Activated naive CD4-positive, alpha-beta T cell treated with Interleukin-2 at 50 U/mL for 16 hours (primary cell): ENCODE measurements at places on chromosomes 12 and 14.

DNA sequence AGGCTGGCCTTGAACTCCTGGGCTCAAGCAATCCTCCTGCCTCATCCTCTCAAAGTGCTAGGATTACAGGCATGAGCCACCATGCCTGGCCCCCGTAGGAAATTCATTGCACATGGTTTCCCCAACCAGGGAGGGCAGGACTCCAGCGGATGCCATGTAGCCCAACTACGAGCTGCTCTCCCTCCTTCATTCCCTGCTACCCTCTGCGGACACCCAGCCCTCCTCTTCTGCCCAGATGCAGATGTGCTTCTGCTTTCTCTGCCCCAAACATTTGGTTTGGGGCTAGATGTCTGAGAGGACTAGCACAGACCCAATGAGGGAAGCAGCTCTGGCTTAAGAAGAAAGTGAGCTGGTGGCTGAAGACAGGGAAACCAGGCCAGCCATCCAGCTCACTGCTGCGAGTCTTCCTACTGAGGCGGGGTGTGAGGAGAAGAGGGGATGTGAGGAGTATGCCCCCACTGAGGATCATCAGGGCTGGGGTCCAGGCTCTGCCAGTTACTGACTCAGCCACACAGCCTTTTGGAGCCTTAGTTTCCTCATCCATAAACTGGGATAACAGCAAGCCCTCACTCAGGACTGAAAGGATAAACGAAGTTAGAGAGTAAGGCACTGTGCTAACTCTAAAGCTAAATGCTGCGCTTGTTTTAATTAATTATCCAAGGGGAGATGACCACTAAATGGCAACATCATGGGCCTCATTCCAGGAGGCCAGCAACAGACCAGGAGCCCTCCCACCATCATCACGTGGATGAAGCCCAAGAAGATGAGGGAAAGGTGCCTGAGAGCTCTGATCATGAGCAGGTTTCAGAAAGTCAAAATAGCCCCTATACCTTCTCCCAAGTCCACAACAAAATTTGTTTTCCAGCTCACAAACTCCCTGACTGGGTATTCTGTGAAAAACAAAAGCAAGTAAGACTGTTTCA is 10.9 kb downstream of the CTDSP2 start:
- no peak for DNase-seq

GRCh38 chr12:68454892-68455291 is 122.7 kb upstream of the MDM1 start:
- DNase-seq, result no peak

GRCh38 chr12:117044790-117045159 is 54.4 kb downstream of the TESC start:
- DNase-seq, result no peak

DNA sequence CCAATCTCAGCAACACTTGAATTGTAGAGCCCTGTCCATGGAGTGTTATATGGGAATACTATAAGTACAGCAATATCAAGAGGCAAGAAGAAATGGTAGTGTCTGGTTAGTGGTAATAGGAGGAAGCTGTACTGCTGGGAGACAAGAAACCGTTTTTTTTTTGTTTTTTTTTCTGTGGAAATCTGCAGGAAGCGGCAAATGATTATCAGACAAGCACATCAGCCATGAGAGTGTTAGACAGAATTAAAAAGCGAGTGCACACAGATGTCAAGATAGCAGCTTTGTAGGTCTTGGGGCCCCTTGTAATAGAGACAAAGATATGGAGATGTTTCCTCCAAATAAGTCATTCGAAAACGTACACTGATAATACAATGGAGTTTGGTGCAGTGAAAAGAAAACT is 6.7 kb downstream of the TESPA1 start:
- DNase-seq, result no peak

DNA sequence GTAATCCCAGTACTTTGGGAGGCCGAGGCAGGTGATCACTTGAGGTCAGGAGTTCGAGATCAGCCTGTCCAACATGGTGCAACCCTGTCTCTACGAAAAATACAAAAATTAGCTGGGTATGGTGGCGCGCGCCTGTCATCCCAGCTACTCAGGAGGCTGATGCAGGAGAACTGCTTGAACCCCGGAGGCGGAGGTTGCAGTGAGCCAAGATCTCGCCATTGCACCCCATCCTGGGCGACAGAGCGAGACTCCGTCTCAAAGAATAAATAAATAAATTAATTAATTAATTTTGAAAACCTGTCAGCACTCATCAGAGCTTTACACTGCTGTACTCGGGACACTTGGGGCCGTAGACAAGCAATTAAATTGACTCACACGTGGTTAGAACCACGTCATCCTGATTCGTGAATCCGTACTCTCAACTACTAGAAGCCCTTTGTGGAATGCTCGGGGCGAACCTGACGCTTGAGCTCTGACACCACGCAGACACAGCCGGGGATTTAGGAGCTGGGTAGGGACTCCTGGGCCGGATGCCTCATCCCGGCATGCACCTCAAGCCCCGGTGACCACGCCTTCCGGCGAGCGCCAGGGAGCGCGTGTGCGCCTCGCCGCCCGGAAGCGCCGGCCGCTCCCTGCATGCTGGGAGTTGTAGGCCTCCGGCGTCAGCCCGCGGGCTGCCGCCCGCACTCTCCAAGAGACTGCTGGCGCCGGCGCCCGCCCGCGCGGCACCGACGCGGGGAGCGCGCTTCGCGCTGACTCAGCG is at the start of gene XPOT:
TSS of gene XPOT (plus strand) at position 686 of the 763 bp plus-strand sequence. CDS start 5,644 bp downstream, outside the sequence.
- peak; percentile 94 for DNase-seq

DNA sequence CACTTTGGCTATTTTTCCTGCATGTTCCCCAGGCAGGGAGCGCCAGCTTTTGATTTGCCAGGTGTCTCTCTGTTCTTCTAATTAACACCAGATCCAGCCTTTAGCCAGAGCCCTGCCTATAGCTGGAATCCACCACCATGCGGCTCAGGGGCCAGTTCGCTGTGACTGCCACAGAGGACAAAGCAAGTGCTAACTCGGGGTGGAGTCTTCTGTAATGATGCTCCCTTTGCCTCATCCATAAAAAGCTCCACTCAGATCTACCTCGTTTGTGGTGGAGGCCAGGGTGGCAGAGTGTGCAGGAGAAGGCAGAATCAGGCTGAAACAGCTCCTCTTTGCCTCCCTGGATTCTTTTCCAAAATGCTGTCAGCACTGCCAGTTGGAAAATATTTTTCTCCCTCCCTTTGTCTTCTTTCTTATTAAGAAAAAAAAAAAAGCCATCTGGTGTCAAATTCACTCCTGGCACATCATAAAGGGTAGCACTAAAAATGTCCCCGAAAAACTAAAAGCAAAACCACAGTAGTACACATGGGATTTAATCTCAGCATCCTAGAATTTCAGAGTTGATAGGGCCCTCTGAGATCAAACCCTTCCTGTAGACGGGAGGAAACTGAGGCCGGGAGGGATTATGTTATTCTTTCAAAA is 18.0 kb upstream of the CTDSP2 start:
- DNase-seq, result no peak

- DNase-seq, result no peak
These were observed 2.1 kb upstream of the TEDC1 start for GRCh38 chr14:105488781-105489541.

- no peak for DNase-seq
These were observed 364.5 kb downstream of the PDZRN4 start for GRCh38 chr12:41552588-41552987.

- DNase-seq, result no peak
These were observed 1233.3 kb upstream of the SEL1L start for GRCh38 chr14:82766996-82767395.

GRCh38 chr14:76793956-76794355 is 18.7 kb downstream of the ANGEL1 start:
- no peak for DNase-seq

- DNase-seq, result no peak
These were observed 3.6 kb downstream of the ITGA7 start for GRCh38 chr12:55703901-55704761.

GRCh38 chr12:114306646-114307045 is 99.3 kb downstream of the TBX5 start:
- DNase-seq, result no peak

GRCh38 chr12:67069451-67070306 is 199.5 kb upstream of the CAND1 start:
- peak; percentile 44 for DNase-seq

DNA sequence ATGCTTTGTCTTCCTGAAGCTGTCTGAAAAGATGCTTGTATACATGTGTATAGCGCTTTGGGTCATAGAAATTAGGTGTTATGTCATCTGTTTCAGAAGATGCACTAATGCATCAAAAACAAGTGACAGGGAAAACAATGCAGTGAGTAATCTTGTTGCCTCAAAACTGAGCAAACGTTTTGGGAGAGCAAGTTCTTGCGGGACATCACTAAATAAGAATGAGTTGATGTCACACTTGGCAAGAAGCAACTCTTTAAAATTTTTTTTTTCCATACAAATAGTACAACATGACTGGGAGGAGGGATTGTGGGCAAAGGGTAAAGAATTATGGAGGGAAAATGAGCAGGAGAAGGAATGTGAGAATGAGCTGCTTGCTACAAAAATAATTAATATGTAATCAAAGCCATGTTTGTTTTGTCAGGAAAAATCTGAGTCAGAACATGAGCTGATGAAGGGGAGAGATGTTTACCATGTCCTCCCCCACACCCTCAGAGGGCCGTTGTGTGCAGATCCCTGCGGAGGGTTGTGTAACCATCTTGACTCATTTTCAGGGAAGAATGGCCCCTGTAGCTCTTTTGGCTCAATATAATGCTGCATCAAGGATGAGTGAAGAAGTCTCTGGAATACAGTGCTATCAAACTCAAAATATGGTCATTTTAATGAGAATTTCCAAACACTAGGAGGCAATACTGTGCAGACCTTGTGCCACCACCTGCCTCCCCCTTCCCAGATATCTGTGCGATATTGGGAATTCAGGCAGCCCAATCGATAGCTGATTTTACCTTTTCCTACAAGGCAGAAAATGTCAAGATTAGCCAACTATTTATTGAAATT is 41.4 kb downstream of the BORCS5 start:
- no peak for DNase-seq

DNA sequence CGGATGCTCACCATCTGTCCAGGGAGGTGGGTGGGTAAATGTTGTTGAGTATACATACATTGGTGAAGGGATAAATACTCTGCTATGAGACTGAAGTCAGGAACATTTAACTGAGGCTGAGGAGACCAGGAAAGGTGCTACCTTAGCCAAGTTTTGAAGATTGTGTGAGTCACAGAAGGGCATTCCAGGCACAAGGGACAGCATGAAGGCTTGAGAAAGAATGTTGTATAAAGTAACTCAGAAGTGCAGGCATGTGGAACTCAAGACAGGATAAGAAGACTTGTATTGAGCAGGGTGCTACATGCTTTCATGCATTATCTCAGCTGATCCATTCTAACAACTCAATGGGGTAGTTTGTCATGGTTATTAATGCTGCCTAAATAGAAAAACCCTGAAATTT is 112.7 kb downstream of the IPO8 start:
- DNase-seq, result no peak

DNA sequence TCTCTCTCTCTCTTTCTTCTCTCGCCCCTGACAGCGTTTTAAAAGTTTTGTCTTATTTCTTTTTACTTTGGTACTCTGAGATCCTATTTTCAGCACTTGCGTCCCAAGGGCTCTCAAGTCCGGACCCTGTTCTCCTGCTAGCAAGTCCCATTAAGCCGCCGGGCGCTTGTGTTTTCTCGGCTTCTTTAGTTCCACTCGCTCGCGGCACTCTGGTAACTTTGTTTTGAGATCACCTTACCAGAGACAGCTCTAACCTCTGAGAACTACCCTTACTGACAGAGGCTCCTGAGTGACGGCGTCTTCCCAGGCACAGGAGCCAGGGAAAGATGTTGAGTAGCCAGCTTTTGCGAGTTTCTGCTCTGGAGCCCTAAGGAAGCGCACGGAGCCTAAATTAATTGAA is 2.7 kb upstream of the MYF5 start:
- DNase-seq, result no peak

GRCh38 chr14:39861229-39861600 is 429.0 kb upstream of the FBXO33 start:
- DNase-seq, result no peak

DNA sequence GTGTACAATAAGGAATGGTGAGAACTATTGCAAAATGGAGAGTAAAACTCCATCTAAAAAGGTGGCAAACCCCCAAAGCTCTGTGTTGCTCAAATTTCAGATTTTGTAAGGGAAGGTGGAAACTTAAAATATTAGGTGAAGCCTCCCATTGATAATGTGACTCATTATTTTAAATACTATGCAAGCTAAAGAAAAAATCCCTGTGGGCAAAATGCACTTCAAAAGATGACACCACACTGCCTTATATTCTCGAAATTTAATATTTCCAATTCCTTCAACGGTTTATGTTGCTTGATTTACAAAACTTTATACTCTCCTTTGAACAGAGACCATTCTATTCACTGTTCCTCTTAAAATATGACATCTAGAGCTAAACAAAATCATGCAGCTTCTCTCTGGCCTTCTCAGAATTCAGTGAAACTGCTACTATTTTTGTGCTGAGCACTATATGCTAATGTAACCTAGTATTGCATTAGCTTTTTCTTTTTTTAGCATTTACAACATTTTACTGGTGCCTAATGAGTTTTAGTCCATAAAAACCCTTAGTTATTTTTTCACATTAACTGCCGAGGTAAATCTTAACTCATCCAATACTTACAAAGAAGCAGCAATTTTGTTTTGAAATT is 297.7 kb downstream of the SYT1 start:
- DNase-seq, result no peak

DNA sequence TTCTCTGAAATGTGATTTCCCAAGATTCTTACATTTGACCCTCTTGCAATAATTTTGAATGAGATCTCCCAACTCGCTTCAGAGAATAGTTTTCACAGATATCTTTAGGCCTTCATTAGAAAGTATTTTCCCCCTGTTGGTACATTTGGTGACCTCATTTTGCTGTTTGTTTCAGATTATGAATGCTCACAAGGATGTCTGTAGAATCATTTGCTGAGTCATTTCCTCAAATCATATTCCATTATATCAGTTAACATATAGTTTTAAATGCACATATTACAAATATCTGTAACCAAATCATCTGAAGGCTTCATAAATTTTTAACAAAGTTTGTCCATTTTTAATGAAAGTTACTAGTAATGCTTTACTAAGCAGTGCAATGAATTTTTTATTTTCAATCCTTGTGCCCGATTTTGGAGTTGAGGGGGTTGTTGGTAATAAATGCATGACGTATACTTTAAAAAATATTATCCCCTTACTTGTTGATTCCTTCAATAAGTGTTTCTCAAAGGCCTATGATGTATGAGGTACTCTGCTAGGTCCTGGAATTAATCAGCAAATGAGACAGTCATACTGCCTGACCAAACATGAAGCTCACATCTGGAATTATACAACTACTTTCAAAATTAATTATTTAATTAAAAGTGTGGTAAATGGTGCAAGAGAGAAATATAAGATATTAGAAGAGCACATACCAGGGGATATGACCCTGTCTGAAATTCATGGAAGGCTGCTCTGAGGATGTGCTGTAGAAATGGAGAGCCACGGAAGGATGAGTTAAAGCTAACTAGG is 126.9 kb upstream of the RAP1B start:
- no peak for DNase-seq

GRCh38 chr14:51093371-51094281 is 1.3 kb downstream of the TRIM9 start:
- peak; percentile 44 for DNase-seq
